ENCODE measurements at places on chromosomes 2 and 18.

DNA sequence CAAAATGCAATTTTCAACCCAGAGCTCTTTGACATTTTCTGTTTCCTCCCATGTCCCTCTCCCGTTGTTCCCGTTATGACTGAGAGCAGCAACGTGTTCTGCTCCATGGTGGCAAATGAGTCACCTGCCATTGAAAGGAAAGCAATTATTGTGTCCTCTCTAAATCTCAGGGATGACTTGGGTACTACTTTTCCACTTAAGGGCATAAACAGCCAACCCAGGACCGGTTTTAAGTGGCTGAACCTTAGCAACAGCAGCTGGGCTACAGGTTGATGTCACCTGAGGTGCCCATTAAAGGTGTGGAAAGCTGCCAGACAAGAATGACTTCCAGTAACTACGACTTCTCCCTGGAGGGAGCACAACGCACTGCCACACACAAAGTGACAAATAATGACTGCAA lies 236.8 kb downstream of the NCKAP5 start:
- no peak for DNase-seq

GRCh38 chr2:116586328-116586689 lies 1228.2 kb upstream of the DDX18 start:
- no peak for DNase-seq

- no peak for DNase-seq
Observed at GRCh38 chr2:15734674-15735483, 143.2 kb downstream of the DDX1 start.

DNA sequence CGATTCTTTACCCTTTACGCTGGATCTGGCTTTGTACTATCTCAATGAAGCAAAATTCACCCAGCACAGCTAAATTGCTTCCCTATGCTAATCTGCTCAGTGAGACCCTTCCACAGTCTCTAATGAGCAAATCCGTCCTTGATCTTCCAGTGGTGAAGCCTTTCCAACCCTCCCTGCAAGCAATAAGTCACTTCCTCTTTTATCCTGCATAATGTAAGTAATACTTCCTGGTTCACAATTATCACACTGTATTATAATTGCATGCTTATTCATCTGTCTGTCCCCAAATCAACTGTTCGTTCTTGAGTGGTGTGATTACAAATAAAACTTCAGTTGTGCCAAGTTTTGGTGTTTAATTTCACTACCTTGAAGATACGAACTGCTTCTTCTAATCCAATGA lies 404.0 kb downstream of the ADCYAP1 start:
- DNase-seq, result no peak

DNA sequence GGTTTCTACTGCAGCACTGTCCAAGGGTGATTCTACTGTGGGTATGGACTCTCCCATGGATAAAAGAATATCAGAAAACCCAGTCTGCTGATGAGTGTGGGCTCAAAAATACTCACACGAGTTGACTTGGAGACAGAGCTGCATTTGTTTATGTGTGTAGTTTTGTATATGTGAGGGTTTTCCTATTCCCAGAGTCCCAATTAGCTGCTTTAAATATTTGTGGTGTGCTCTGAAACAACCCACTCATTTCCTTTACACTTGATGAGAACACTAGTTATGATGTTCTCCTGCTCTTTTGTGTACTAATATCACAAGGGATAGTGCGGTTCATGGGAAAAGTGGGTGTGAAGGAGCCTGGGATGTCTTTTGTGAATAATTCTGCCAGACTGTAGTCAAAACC lies 337.3 kb downstream of the PLCL1 start:
- DNase-seq, result no peak

- DNase-seq, result no peak
Observed at GRCh38 chr18:8424481-8424880, 184.8 kb upstream of the RAB12 start.

DNA sequence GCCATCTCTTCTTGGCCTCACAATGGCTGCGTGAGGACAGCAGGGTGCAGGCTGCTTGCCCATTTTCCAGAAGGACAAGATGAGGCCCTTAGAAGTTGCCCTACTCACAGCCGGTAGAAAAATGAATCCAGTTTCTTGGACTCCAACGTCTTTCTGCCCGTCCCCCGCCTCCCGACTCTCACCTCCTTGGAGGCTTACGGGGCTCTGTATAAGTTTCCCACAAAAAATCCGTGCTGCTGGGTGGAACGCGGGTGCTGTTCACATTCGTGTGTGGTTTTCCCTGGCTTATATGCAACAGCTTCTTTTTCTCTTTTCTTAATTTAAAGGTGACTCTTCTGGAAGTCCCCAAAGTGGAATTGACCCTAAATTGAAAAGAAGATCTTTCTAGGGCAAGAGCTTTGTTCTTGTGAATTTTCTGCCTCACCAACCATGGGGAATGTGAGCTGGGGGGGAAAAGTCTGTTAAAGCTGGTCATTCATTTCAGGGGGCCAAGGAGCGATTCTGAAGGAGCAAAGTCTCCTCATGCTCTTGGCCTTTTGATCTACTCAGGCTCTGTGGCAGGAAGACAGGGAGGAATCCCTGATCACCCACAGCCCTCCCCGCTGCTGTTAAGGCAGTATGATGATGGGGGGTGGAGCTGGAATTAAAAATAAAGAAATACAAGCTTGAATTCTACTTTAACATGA lies 51.3 kb downstream of the DDX1 start:
- no peak for DNase-seq

GRCh38 chr2:69113627-69114026 lies 100.6 kb downstream of the ANTXR1 start:
- DNase-seq, result no peak

DNA sequence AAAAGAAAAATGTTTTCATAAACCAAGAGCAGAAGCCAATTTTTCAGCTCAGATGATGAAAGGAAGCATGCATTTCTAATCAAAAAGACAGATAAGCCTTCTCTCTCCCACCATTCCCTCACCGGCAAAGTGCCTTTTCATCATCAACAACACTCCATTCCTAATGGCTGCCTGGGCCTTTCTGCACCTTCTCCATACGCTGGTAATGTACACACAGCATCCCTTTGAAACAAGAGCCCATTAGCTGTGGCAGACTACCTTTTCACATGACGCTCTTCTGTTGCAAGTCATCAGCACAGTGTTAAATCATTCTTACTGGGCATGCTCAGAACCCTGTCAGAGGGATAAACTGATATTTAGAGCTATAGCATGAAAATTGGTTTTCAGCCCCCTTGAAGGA lies 408.9 kb downstream of the MEIS1 start:
- no peak for DNase-seq

Measured in central memory CD4-positive, alpha-beta T cell (primary cell).